Thoracic aorta (tissue), 2 donors: ENCODE measurements at places on chromosomes 2 and 18. TPM values are rescaled to one million over a fixed set of nuclear protein-coding genes. Genes with fewer than 3 reads are reported as not detected.

- H3K4me1 ChIP-seq = peaks cover 11% of the 10 kb centered on the region
- no peak overlapping the region for H3K27ac ChIP-seq
- DNase-seq = no peak
Observed at GRCh38 chr2:178998539-178998938, 51.4 kb downstream of the CCDC141 start.

DNA sequence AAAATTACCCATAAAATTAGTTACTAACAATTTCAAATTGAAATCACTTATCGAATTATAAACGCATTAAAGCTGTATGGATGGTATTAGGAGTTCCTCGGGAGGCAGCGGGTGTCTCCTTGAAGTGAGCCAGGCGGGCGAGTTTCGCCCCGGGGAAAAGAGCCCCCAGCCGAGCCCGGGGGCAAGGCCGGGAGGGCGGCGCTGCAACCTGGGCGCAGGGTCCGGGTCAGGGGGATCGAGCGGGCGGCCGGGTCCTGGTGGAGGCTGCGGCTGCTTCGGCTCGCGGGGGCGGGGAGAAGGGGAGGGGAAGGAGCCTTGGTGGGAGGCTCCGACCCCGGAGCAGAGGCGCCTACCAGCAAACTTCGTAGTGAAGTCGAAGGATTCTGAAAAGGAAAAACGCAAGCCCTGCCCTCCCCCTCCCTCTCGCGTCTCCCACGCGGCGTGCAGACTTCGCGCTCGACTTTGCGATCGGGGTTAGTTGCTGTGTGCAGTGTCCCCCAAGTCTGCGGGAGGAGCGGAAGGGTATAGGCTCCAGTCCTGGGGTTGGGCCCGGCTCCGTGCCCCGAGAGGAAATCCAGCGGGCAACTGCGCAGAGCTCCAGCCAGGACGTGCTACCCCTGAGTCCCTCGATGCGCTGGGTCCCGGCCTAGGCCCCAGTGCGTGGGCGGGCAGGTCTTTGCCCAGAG is 140.8 kb downstream of the MEIS1 start:
- H3K27me3 ChIP-seq = peaks cover 8% of the 10 kb centered on the region
- H3K4me3 ChIP-seq = peak overlapping the region; percentile 74
- H3K27ac ChIP-seq = peak overlapping the region; percentile 91
- H3K4me1 ChIP-seq = peaks cover 34% of the 10 kb centered on the region

DNA sequence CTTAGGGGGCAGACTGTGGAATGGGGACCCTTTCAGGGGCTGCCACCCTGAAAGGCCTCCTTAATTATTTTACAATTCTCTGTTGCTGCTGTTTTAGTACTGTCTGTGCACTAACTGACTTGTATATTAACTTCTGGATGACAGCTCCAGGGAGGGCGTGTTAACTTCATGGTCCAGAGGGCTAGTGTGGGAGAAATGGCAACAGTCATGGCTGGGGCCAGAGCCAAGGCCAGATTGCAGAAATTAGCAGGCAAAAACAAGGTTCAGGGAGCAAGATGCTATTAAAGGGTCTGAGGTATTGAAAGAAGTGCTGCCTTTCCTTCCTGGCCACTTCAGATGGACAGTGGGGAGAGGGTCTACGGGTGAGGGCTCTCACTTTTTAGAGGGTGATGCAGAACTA is 9.1 kb downstream of the WIPF1 start:
- H3K36me3 ChIP-seq = peaks cover 8% of the 10 kb centered on the region
- no peak for DNase-seq
- H3K27ac ChIP-seq = peak overlapping the region; percentile 5
- H3K4me3 ChIP-seq = no peak overlapping the region

- peaks cover 8% of the 10 kb centered on the region for H3K4me1 ChIP-seq
- H3K27ac ChIP-seq = no peak overlapping the region
- H3K4me3 ChIP-seq = no peak overlapping the region
Observed at GRCh38 chr2:174342686-174343342, 8.1 kb downstream of the SP9 start.

DNA sequence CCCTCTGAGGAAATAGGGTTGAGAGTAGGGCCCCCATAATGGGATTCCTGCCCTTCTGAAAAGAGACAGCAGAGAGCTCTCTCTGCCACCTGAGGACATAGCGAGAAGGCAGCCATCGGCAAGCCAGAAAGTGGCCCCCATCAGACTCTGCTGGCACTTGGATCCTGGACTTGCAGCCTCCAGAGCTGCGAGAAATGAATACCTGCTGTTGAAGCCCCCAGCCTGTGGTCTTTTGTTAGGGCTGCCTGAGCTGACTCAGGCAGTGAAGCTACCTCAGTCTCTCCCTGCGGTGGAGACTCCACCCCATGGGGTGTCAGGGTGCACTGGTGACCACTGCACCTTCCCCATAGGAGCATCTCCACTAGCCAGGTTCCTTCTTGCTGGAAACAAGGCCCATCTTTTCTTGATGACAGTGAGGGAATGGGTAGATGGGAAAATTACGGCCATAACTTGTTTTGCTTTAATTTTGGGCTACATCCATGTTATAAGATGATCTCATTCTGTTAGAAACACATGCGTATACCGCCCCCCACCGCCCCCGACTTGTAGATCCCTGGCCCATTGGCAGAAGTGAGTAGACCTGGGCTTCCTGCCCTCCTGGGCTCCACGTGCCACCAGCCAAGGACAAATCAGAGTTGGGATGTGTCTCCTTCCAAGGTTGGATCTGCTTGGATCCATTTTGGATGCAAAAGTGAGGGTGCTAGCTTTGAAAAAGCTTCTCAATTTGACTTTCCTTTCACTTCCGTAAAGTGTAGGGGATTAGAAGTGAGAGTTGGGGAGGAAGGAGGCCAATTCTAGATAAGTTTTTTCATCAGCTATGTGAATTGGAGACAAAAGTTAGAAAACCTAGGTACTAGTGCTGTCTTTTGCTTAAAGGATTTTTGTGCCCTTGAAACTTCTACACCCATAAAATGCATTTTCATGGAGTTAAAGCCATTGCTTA is 42.9 kb downstream of the NCK2 start:
- H3K27ac ChIP-seq = peak overlapping the region; percentile 32
- peaks cover 51% of the 10 kb centered on the region for H3K4me1 ChIP-seq
- peak overlapping the region; percentile 11 for H3K4me3 ChIP-seq
- no peak for DNase-seq
- H3K36me3 ChIP-seq = no peaks in the 10 kb centered on the region
- no peaks in the 10 kb centered on the region for H3K27me3 ChIP-seq

GRCh38 chr2:188928643-188929042 is 45.5 kb upstream of the COL3A1 start:
- no peak overlapping the region for H3K27ac ChIP-seq
- no peaks in the 10 kb centered on the region for H3K36me3 ChIP-seq
- DNase-seq = no peak
- H3K4me1 ChIP-seq = no peaks in the 10 kb centered on the region

DNA sequence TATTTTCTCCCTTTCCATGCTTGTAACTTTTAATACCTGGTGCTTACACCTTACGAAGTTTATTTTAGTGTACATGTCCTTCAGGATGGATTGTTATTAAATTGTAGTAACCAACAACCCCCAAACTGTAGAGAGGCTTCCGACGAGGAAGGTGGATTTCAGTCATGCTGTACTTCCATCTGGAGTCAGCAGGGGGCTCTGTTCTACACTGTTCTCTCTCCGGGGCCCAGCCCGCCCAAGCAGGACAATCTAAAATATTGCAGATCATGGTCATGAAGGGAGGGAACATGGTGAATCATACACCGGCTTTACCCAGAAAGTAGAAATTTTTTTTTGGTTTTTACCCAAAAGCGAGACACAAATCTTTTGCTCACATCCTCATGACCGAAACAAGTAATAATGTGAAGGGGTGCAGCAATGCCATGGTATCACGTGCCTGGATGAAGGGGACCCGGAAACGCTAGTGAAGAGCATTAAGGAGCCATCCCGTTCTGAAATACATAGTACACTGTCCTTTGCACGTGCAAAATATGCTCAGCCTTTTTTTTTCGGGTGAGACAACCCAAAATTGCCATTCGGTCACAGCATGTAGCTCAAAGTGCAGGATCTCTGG is 884.8 kb downstream of the EPHA4 start:
- peak; percentile 28 for DNase-seq
- H3K36me3 ChIP-seq = no peaks in the 10 kb centered on the region
- no peak overlapping the region for H3K4me3 ChIP-seq
- H3K27ac ChIP-seq = no peak overlapping the region
- H3K4me1 ChIP-seq = no peaks in the 10 kb centered on the region
- H3K27me3 ChIP-seq = no peaks in the 10 kb centered on the region

DNA sequence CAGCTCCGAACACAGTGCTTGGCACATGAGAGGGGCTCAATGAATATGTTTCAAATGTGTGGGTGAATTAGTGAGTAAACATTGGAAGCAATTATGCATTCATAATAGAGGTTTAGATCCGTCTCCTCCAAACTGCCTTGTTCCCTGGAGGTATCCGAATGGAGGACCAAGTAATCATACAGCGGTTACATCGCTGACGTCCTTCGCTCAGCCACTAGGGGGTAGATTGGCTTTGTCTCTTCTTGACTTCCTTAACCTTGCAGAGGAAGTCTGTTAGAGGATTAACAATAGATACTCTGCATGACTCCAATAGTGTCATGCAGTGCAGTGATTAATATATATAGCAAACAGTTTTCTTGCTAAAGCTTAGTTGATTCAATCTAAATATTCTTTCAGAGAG is 517.0 kb downstream of the PTPRM start:
- no peaks in the 10 kb centered on the region for H3K4me1 ChIP-seq
- no peak for DNase-seq
- H3K27ac ChIP-seq = no peak overlapping the region
- H3K4me3 ChIP-seq = no peak overlapping the region

The VWC2L gene
- 0.27 TPM for total RNA-seq
